ENCODE measurements at places on chromosomes 2 and 18.
A peak's percentile ranks its signal among the peaks of the same experiment; 100 is the strongest.

GRCh38 chr18:58004317-58004716, 39.7 kb upstream of the NEDD4L start:
- peak; percentile 75 for DNase-seq

GRCh38 chr18:40035966-40036365, 1919.1 kb upstream of the PIK3C3 start:
- no peak for DNase-seq

DNA sequence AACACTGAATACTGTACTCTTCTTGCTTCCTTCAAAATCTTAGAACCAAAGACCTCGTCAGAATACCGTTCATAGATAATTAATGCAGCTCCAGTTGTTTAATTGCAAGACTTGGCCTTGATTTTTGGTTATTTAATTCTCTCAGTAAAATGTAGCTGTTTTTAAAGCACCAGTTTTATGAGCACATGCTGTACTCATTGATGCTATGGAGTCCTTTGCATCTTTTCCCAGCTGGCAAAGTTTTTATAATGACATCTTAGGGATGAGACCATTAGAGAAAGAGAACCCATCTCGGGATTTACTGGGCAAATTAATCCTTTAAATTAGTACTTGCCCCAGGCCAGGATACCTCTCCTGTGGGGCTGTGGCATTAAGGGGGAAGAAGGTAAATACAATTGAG, 199.3 kb downstream of the MEMO1 start:
- DNase-seq, result no peak

- no peak for DNase-seq
These were observed 18.5 kb upstream of the POLI start for GRCh38 chr18:54250846-54251261.

GRCh38 chr2:105886687-105887086, 142.0 kb downstream of the NCK2 start:
- no peak for DNase-seq

DNA sequence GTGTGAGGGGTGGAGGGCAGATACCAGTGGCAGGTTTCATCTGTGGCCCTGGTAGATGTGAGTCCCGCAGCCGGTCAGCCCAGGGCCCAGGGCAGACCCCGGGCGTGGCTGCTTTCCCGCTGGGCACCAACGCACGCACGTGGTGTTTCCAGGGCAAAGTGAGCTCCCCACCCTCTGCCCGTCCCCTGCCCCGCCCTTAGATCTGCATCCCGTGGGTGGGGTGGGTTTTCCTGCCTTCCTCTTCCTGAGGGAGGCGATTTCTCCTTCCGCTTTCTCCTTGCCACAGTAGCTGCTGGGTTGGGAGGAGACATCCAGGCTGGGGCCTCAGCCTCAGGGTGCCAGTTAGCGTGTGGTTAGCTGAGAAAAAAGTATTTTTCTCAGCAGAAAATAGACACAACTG, 49.6 kb downstream of the ODC1 start:
- no peak for DNase-seq

DNA sequence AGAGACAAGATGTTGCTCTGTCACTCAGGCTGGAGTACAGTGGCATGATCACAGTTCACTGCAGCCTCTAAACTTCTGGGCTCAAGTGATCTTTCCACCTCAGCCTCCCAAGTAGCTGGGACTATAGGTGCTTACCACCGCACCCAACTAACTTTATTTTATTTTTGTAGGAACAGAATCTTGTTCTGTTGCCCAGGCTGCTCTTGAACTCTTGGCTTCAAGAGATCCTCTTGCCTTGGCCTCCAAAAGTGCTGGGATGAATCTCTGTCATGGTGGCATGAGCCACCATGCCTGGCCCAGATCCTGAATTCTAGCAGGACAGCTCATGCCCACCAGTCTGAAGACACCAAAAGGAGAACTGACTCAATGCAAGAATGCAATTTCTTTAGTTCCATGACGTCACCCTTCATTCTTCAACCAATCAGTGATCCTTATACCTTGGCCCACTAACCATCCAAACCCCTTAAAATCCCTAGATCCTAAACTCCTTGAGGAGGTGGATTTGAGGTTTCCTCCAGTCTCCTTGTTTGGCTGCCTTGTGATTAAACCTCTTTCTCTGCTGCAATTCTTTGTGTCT, 25.6 kb upstream of the CXXC1 start:
- no peak for DNase-seq

DNA sequence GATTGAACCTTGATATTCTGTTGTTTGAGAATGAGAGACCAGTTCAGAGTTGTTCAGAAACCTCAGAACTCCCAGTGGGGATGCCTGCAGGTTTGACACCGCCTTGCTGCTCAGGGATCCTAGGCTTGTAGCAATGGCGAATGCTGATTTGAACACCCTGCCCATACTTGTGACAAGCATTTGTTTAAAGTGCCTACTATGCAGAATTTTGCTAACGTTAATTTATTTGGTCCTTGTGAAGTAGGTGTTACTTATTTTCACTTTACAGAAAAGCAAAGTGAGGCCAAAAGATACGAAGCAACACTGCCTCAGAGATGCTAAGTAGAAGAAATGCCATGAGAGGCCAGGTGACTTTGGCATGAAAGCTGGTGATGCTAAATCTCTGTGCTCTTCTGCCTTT, 32.3 kb downstream of the STON1 start:
- no peak for DNase-seq

- no peak for DNase-seq
These were observed 641.9 kb upstream of the REG3G start for GRCh38 chr2:78383576-78383975.

GRCh38 chr2:159186462-159186861, 100.0 kb downstream of the WDSUB1 start:
- DNase-seq, result no peak

DNA sequence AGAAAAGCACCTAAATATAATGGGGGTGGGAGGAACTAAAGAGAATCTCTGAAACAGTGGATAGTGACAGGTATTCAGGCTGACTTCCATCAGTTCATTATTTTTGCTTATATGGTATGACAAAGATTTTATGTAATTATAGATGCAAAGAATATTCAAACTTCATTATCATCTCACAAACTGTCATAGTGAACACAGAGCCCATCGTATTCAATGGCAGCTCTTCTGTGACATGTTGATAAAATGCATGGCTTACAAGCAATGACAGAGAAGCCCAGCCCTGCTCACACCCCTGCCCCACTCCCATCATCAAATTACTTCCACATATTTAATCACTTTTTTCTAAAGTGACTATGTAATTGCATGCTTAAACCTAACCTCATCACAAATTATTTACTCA, 904.3 kb downstream of the LRP1B start:
- DNase-seq, result no peak

DNA sequence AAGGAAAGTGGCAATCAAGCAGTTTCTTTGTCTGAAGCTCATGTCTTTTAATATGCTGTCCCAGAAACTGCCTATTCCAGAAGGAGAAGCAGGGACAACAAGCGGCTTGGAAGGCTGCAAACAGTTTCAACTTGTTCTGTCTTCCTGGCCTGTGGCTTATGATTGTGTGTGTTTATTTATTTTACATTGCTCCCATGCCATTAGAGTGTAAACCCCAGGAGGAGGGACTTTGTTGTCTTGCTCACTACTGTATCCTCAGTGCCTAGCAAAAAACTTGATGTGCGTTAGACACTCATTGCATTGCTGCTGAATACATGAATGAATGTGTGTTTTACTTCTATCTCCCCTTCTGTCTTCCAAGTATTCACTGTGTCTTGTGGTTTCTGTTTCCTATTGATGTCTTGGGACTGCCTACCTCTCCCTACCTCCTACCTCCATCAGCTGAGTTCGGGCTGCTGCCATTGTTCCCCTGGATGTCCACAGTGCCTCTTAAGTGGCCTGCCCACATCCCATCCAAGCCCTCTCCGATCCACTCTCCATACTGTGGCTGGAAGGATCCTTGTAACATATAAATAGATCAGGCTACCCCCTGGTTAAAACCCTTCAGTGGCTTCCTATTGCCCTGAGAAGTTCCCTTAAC, 261.4 kb downstream of the DYSF start:
- DNase-seq, result peak; percentile 29

DNA sequence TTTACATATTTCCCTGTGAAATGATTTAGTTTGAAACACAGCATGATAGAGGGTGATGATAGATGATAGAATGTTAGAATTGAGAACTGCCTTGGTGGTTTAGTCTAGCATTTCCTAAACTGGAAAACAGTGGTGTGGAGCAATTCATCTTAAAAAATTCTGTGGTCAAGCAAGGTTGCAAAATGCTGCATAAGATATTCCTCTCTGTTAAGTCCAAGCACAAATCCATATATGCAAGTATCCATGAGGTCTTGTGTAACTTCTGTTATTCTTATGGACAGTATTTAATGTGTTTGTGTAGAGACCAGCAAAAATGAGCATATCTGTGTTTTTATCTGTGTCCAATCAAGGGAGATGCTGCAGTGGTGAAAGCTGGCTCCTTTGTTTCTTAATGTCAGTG, 30.0 kb downstream of the CPS1 start:
- DNase-seq, result no peak

GRCh38 chr2:108635630-108636354, 83.5 kb upstream of the RANBP2 start:
- DNase-seq, result no peak

- DNase-seq, result no peak
These were observed 117.4 kb downstream of the RHBDD1 start for GRCh38 chr2:226953206-226953605.

DNA sequence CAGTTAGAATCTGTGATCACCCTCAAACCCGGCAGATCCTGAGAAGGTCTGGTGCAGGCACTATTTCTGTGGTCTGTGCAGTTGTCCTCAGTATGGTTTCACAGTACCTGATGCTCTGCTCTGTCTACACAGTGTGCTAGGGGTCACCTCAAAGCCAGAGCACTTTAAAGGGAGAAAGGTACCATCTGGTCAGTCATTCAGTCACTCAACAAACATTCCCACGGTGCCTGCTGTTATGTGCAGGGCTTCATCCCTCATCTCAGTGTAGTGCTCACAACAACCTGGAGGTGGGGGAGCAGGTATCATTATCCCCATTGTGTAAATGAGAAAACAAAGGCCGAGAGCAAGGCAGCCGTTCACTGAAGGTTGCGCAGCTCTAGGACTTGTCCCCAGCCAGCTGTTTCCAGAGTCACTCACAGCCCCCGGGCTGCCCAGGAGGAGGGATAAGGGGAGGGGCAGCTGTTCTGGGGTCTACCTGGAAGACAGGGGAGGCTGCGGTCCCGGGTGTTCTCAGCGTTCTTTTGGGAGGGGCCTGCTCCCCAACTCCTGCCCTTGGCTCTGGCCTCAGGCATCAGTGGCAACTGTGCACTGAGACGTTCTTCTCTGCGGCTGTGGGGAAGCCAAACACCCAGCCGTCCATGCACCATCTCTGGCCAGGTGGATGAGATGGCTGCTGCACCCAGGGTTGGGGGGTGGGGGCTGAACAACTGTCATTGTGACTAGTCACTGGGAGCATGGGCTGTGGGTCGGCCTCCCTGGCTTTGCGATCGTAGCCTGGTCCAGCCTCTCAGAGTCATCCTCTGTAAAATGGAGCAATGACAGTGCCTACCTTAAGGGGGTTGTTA, 9.2 kb downstream of the INHBB start:
- DNase-seq, result no peak

DNA sequence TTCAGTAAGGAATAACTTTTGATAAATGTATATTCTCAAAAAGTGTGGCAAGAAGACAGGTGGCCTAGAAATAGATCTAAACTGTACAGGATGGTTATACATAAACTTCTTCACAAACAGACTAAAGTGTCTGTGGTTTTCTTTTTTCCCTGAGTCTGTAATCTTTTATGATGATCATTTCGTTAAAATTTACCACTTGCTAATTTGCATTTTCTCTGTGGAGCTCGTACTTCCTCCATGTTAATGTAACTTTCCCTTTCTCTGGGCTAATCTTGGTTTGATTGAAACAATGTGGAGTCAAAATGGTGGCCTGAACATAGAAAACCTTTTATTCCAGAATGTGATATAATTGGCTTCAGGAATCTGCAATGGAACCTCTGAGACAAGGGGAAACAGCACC, 166.2 kb downstream of the FTCDNL1 start:
- DNase-seq, result no peak

DNA sequence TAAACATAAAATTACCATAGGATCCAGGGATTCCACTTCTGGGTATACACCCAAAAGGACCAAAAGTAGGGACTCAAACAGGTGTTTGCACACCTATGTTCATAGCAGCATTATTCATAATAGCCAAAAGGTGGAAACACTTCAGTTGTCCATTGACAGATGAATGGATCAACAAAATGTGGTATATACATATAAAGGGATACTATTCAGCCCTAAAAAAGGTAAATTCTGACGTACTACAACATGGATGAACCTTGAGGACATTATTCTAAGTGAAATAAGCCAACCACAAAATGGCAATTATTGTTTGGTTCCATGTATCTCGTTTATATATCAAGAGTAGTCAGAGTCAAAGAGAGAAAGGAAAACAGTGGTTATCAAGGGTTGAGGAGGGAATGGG, 128.1 kb downstream of the MTCL1 start:
- DNase-seq, result no peak

DNA sequence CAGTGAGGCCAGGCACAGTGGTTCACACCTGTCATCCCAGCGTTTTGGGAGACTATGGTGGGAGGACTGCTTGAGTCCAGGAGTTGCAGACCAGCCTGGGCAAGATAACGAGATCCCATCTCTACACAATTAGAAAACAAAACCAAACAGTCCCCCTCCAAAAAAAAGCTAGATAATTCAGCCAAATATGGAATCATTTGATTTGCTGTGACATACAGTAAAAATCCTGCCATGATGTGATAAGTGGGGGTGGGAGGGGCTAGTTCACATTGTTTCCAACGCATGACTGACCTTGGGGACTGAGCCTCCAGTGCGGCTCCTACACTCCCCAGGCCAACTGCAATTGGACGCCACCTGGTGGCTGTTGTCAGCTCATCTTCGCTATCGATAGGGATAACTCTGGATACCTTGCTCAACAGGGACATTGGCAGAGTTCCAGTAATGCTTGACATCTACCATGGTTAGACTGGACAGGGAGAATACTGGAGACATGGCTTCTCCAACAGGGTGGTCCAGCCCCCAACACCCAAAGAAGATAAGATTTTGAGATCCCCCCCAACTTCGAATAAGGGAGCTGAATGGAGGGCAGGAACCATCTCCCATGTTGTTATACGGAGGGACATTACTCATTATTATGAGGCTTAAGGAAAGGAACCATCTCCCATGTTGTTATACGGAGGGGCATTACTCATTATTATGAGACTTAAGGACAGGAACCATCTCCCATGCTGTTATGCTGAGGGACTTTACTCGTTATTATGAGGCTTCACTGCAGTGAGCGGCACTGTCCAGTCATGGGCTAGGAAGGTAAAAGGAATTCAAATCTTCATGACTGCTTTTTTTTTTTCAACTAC, 135.9 kb downstream of the TGIF1 start:
- DNase-seq, result peak; percentile 77

Data from foreskin fibroblast (primary cell).